ENCODE measurements at places on chromosomes 5 and 9.

GRCh38 chr5:140286424-140286823, 16.5 kb downstream of the PFDN1 start:
- no peak for DNase-seq

DNA sequence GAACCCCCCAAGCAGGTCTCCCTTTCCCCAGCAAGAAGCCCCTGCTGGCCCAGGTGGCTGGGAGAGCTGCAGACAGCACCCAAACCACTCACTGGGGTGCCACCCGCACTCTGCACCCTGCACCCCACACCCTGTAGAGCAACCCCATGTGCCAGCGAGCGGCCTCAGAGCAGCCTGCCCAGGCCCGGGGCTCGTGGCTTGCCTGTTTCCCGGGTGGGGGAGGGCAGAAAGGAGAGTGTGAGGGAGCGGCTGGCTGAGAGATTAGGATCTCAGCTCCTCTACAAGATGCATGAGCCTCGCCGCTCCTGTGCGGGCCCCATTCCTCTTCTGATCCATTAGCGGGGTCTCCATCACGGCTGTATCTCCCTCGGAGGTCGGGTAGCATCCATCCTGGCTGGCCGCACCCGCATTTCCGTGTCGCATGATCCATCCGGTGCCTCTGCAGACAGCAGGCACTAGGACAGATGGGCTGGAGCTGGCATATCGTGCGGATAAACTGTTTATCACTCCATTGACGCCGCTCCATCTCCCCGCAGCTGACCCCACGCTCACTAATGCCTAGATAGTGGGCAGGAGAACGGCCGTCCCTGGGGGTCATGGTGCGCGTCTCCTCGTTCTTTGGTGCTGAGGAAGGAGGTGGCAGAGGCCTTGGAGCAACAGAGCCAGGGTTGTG, 54.4 kb downstream of the MRPL36 start:
- peak; percentile 41 for DNase-seq

GRCh38 chr5:95081500-95081960, 203.4 kb downstream of the MCTP1 start:
- DNase-seq: no peak

DNA sequence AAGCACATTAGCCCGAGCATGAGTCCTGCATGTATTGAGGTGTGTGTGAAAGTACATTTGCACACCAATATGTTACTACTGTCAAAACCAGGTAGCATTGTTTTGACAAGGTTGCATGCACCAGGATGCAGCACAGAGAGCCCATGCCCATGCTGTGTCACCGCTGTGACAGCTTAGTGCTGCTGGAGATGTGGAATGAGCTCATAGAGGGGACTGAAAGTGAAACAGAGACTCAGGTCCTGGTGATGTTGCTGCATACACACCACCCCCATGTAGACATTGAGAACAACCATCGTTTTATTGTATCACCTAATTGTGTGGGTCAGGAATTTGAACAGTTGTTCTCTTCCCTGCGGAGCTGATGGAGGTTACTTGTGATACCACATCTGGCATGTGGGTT, 53.0 kb downstream of the GADD45G start:
- DNase-seq: no peak

DNA sequence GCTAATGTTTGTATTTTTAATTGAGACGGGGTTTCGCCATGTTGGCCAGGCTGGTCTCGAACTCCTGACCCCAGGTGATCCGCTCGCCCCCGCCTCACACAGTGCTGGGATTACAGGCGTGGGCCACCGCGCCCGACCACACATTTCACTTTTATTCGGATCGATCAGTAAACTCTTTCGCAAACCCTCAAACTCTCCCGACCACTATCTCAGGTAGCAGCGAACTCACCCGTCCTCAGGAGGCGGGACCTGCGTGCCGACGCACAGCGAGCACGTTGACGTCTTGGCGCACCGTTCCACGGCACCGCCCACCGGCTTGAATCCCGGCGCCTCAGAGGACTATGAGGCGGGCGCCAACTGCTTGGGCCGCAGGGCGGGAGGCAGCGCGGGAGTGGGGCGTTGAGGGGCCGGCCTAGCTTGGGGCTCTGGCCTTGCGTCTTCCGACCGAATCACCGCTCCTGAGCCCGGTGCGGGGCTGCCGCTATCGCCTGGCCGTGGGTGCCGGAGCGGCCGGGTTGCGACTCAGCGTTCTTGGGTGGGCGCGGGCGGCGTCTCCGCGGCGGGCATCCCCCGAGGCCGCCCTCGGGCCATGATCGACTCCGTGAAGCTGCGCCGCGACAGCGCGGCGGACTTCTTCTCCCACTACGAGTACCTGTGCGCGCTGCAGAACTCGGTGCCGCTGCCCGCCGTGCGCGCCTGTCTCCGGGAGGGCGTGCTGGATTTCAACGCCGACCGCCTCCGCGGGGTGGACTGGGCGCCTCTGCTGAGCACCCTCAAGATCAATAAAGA, at the start of gene CEP78:
Gene CEP78, plus strand, starts transcription at position 314 of the 789 bp plus-strand sequence. Its CDS starts 276 bp downstream, at position 590.
- peak; percentile 95 for DNase-seq

DNA sequence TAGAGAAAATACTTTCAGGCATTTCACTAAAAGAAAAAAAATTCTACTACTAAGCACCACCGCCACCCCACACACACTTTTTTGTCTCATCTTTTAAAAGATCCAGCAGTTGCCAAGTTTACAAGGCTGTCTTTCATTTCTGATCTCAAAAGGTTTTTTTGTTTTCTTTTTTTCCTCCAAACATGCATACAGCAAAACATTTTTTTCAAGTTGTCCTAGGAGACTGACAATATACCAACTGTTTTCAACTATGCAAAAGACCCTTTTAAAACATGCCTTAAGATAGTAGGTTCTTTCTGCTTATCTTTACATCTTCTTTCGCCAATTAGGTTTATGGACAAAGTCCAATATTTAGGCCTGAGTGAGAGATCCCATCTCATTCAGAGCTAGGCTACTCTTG, 65.2 kb downstream of the HMHB1 start:
- DNase-seq: no peak
